NCI-H1092 treated with DMSO at 0.1 percent for 48 hours (cell line): ENCODE measurements at places on chromosomes 6 and 20.

GRCh38 chr20:6780433-6781190 lies 13.1 kb downstream of the BMP2 start:
- DNase-seq = peak; percentile 85

DNA sequence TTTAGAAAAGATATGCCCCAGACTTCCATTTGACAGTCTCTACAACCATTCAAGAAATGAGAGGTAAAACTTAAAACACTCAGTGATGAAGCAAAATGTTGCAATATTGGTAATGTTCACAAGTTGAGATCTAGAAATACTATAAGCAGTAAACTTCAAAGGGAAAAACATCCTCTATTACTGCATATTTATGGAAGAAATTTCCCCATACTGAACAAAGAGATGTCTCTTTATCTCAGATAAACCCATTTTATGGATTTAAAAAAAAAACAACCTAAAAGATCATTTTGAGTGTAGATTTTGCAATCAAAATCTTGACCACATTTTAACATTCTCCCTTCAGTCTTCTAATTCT lies 177.8 kb upstream of the TAB2 start:
- no peak for DNase-seq

GRCh38 chr6:38064431-38064830 lies 244.9 kb downstream of the ZFAND3 start:
- DNase-seq = no peak

- no peak for DNase-seq
Measured at GRCh38 chr6:121759370-121759769, 323.9 kb downstream of the GJA1 start.

GRCh38 chr6:50978380-50979170 lies 159.9 kb downstream of the TFAP2B start:
- DNase-seq = no peak

GRCh38 chr6:45420083-45420908 lies 42.6 kb upstream of the SUPT3H start:
- no peak for DNase-seq

DNA sequence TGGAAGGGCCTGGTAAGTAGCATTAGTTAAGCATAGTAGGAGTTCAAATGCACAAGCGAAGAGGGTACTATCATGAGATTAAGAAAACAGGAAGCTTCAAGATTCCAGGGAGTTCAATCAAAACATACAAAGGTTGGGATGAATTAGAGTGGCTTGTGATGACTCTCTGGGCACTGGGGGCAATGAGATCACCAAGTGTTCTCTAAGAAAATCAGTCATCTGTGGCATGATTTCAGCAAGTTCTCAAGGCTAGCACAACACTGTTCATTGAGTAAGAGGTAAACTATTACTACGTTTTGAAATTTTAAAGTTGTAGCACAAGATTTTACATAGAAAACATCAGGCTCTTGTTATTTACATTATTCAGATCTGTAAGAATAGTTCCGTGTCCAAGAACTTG lies 139.7 kb upstream of the FLRT3 start:
- no peak for DNase-seq

DNA sequence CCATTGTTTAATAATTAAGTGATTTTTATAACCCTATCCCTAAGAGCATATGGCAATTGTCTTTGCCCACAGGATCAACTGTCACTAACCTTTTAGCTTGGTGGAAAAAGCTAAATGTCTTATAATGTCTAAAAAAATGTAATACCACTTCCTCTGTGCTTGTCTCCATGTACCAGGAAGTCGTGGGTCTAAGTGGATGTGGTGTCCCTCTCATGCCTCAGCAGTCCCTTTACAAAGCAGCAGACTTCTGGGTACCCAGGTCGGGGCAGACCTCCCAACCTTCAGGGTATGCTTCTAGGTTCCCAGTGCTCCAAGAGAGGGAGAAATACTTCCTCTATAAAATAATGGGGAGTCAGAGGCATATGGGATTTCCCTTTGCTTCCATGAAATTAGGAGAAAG lies 74.7 kb downstream of the ZHX3 start:
- no peak for DNase-seq
